Natural killer cell (primary cell): ENCODE measurements at places on chromosomes 3 and 15. TPM values are rescaled to one million over a fixed set of nuclear protein-coding genes. Genes with fewer than 3 reads are reported as not detected.

- no peaks in the 10 kb centered on the region for H3K4me1 ChIP-seq
- no peaks in the 10 kb centered on the region for H3K36me3 ChIP-seq
- no peaks in the 10 kb centered on the region for H3K27me3 ChIP-seq
- no peak overlapping the region for H3K27ac ChIP-seq
- no peak overlapping the region for H3K4me3 ChIP-seq
- no peak for DNase-seq
Observed at GRCh38 chr3:16240229-16241023, 24.3 kb downstream of the DPH3 start.

DNA sequence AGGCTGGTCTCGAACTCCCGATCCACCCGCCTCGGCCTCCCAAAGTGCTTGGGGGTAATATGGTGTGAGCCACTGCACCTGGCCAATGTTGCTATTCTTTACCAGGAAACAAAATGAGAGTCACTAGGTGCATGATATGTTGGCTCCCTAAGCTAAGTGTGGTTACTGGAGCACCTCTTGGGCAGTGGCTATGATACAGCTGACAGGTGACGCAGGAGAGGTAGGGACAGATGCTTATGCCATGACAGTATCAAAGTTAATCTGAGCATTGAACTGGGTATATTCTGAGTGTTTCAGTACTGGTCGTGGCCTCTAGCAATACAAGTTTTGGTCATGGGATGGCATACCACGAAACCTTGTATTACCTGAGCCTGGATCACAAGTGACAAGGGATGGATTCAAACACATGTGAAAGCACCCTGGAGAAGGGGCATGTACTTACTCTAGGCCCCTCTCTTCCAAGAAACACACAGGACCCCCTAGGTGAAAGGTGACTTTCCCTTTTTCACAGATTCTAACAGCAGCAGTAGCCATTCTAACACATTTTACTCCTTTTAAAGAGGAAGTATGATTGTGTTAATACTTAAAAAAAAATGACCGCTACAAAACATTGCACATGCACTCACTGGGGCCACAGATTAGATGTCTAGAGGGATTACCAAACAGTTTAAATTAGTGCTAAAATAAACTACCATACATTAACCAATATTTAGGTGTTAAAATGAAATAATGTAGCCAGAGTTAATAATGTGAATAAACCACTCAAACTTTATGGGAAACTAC lies 467.3 kb downstream of the SHQ1 start:
- H3K36me3 ChIP-seq: peaks cover 12% of the 10 kb centered on the region
- no peak for DNase-seq
- peaks cover 12% of the 10 kb centered on the region for H3K4me1 ChIP-seq
- H3K27ac ChIP-seq: no peak overlapping the region
- H3K27me3 ChIP-seq: no peaks in the 10 kb centered on the region

- H3K36me3 ChIP-seq: no peaks in the 10 kb centered on the region
- no peaks in the 10 kb centered on the region for H3K4me1 ChIP-seq
- H3K27me3 ChIP-seq: no peaks in the 10 kb centered on the region
Observed at GRCh38 chr3:5298453-5298852, 110.9 kb downstream of the EDEM1 start.

RBM6 gene
- total RNA-seq: 193 TPM

FURIN gene
- 110 TPM for total RNA-seq

UROC1 gene
- not detected for total RNA-seq
